Amniotic stem cell (primary cell): ENCODE measurements at places on chromosomes 4 and X.

- no peak for DNase-seq
These were observed 86.6 kb downstream of the NR3C2 start for GRCh38 chr4:148355442-148356123.

DNA sequence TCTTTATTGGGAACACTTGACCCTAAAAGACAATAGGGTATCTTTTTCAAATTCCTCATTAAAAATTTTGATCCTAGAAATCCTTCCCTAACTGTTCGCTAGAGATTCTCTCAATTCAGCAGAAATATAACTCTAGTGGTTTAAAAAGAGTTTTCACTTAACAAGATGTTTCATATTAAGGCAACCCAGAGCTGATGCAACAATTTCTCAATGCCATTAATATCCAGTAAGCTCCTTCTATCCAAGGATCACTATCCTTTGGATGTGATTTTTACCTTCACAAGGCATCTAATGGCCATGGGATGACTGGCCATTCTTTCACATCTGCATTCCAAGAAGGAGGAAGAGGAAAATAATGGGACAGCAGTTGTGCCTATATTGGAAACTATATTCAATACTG, 183.4 kb downstream of the ANKRD50 start:
- DNase-seq = no peak

- DNase-seq = no peak
These were observed 38.7 kb upstream of the GYPA start for GRCh38 chr4:144179152-144179739.

- DNase-seq = no peak
These were observed 8.6 kb downstream of the APEX2 start for GRCh38 chrX:55008571-55009358.

DNA sequence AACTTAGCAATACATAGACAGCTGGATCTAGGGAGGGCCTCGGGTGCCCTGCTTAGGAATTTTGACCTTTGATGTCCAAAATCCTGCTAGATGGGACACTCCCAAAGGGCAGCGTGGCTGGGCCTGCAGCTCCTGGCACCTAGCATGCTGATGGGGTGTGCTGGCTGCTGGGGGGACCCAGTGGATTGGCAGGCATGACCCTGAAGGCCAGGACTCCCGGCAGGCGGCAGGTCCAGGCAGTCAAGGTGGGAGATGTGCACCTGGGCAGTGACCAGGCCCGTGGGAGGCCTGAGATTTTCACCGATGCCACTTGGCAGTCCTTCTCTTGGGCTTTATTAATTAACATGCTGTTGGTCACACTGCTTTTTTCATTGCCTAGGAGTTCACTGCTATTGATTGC, 84.3 kb downstream of the PSAPL1 start:
- DNase-seq = no peak

DNA sequence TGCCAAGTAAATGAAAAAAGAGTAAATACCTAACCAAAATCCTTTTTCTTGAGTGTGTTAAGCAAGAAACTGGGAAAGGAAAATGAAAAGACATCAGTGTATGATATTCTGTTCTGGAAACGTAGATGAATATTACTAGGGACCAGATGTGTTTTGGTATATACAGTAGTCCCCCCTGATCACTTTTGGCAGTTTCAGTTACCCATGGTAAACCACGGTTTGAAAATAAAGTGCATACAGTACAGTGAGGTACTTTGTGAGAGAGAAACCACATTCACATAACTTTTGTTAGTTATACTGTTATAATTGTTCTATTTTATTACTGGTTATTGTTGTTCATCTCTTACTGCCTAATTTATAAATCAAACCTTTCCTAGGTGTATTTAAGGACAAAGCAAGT, 250.9 kb downstream of the TENM3 start:
- DNase-seq = no peak

- no peak for DNase-seq
These were observed 181.8 kb downstream of the USP46 start for GRCh38 chr4:52477191-52477780.

GRCh38 chrX:77731821-77732419, 54.1 kb downstream of the ATRX start:
- DNase-seq = no peak

GRCh38 chr4:89427782-89428181, 120.2 kb upstream of the GPRIN3 start:
- no peak for DNase-seq

DNA sequence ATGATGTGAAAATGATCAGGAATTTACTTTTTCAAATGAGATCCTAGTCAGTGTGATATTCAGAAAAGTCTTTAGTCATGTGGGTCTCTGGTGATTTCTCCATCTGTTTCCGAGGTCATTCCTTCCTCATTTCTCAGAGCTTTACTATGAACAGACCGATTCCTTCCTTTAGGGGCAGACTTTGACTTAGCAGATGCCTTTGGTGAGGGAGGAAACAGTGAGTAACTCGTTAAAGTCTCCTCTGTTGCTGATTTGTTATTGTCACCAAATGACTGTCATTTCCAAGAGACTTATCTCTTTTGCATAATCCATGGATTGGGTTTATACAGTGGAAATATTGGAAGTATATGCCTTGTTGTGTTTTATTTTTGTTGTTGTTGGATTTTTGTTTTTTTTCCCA, 76.2 kb upstream of the CD99 start:
- no peak for DNase-seq

- no peak for DNase-seq
These were observed 993.1 kb downstream of the RPA4 start for GRCh38 chrX:97876697-97877407.

DNA sequence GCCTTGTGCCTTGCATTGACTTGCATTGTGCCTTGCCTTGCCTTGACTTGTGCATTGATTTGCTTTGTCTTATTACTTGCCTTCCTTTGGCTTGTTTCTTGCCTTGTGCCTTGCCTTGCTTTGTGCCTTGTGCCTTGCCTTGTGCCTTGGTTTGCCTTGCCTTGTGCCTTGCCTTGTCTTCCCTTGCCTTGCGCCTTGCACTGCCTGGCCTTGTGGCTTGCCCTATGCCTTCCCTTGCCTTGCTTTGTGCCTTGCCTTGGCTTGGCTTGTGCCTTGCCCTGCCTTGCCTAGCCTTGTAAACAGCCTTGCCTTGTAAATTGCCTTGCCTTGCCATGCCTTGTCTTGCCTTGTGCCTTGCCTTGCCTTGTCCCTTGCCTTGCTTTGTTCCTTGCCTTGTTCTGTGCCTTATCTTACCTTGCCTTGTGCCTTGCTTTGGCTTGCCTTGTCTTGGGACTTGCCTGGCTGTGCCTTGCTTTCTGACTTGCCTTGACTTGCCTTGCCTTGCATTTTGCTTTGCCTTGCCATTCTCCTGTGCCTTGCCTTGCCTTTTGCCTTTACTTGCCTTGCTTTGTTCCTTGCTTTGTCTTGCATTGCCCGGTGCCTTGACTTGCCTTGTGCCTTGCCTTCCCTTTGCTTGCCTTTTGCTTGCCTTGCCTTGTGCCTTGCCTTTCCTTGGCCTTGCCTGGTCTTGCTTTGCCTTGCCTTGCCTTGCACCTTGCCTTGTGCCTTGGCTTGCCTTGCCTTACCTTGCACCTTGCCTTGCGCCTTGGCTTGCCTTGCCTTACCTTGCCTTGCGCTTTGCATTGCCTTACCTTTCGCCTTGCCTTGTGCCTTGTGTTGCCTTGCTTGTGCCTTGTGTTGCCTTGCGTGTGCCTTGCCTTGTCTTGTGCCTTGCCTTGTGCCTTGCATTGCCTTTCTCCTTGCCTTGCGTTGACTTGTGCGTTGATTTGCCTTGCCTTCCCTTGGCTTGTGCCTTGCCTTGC, 97.5 kb downstream of the TAB3 start:
- DNase-seq = no peak

DNA sequence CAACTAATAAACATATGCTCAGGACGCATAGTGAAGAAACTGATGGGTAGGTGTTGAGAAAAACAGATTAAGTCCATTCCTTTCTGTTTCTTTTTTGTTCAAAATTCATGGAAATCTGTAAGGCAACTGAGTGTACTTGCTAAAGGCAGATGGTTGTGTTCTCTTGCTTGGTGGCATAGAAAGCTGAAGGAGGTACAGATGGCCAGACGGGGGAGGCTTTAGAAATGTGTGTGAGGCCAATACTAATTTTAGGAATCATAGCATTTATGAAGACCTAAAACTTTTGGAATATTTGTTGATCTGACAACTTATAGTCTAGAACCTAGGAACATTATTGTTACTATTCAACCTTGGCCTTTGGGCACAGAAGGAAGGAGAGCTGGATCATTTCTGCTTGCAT, 56.8 kb upstream of the EMCN start:
- DNase-seq = no peak

DNA sequence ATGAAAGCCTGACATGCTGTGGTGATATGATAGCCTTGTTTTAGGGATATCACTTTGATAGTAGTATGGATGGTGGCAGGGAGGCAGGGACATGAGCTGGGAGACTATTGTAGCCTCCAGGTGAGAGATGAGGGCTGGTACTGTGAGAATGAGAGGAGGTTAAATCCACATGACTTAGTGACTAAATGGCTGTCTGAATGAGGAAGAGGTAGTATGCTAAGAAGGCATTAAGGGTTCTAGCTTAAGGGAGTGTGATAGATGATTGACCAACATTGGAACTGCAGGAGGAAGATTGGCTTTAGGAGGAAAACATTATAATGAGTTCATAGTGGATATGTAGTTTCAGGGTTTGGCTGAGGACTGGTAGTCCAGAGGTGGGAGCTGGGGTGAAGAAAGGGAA, 195.0 kb upstream of the ANK2 start:
- no peak for DNase-seq

DNA sequence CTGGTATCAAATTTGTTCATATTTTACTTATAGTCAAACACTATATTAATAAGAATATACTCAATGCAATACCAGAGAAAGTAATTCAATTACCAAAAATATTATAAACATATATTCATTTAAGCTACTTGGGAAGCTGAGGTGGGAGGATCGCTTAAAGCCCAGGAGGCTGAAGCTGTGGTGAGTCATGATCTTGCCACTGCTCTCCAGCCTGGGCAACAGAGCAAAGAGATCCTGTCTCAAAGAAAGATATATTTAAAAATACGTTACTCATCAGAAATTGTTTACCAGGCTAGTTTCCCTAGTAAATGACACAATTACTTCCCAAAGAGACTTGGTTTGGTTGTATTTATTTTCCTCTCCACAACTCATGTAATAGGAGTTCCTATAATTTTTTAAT, 433.6 kb downstream of the GASK1B start:
- no peak for DNase-seq

GRCh38 chr4:81485310-81485980, 13.7 kb upstream of the RASGEF1B start:
- no peak for DNase-seq

GRCh38 chrX:74511704-74512103, 90.4 kb downstream of the SLC16A2 start:
- no peak for DNase-seq

DNA sequence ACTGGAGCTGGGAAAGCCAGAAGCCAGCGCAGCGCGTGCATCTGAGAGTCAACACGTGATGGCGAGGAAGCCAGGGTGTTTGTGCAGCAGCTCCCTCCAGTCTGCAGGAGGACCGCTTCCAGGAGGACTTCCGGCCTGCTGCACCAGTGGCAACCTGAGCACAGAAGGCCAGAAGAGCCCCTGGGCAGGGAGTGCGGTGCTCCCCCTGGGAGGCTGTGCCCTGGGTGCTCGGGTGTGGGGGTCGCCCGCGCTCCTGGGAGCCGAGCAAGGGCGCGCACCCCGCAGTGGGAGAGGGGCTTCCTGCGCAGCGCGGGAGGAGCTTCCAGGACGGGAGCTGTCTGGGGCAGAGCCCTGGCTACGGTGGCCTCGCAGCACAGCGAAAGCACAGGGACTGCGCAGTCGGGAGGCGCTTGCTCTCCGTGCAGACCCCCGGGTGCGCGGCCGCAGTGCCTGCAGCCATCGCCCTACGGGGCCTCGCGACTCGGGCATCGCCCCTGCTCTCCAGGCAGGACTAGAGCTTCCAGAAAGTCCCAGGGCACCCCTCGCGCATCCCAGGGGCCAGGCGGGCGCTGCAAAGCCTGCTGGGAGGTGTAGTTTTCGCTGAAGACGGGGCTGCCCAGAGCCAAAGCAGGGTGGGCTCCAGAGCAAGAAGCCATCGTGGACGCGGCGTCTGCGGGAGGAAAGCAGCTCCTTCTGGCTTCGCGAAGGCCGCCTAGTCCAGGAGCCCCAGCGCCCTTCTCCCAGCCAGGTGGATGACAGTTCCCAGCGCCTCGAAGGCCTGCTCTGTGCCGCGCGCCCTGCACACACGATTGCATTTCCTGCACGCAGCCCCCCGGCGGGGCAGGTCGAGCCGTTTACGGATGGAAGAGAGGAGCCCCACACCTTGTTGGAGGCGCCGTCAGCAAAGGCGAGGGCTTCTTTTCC, 24.1 kb upstream of the WFS1 start:
- no peak for DNase-seq

DNA sequence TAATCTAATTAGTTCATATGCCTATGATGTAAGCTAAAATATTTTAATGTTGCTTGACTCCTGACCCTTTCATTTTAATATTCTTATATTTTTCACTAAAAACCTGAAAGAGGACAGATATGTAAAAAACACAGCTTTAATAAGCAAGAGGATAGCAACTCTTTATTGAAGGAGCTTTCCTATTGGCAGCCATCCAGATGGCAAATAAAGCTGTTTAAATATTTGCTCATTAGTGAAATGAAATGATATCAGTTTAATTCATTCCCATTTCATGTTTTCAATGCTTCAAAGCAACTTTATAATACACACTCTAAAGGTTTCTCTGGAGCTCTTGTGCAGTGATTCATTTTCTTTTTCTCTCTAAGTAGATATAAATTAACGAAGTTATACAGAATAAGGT, 473.4 kb downstream of the PCDH7 start:
- no peak for DNase-seq

GRCh38 chrX:39174772-39175417, 373.6 kb downstream of the MID1IP1 start:
- no peak for DNase-seq
